ENCODE measurements at places on chromosomes 12 and 14. TPM values are rescaled to one million over a fixed set of nuclear protein-coding genes. Genes with fewer than 3 reads are reported as not detected.

GRCh38 chr12:62215506-62215905 is 44.7 kb upstream of the USP15 start:
- peak; percentile 46 for DNase-seq

- DNase-seq: no peak
These were observed 10.6 kb downstream of the ITGB7 start for GRCh38 chr12:53196486-53196885.

- no peak for DNase-seq
These were observed 117.1 kb downstream of the KCNA5 start for GRCh38 chr12:5160827-5161226.

The GPR84 gene
- polyA plus RNA-seq: 5.6 TPM

Measured in CD14-positive monocyte (primary cell).